Activated gamma-delta T cell (primary cell): ENCODE measurements at places on chromosomes 2 and 18.

- DNase-seq = no peak
Observed at GRCh38 chr2:236600158-236600557, 30.5 kb downstream of the ACKR3 start.

DNA sequence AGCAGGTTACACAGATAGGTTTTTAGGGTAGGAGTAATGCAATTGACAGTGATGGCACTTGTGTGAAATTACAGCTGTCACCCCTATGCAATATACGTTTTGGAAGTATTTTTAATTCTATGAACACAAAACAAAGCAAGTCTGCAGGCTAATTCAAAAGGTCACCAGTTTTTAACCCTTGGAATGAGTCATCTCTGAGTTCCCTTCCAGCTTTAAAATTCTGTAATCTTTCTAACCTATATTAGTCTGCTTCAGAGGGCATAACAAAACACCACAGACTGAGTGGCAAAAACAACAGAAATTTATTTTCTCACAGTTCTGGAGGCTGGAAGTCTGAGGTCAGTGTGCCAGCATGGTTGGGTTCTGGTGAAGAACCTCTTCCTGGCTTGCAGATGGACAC lies 596.9 kb upstream of the HNMT start:
- no peak for DNase-seq

- DNase-seq = no peak
Observed at GRCh38 chr18:49699303-49699702, 114.0 kb downstream of the ACAA2 start.

GRCh38 chr18:62258093-62258492 lies 67.0 kb upstream of the TNFRSF11A start:
- DNase-seq = no peak

DNA sequence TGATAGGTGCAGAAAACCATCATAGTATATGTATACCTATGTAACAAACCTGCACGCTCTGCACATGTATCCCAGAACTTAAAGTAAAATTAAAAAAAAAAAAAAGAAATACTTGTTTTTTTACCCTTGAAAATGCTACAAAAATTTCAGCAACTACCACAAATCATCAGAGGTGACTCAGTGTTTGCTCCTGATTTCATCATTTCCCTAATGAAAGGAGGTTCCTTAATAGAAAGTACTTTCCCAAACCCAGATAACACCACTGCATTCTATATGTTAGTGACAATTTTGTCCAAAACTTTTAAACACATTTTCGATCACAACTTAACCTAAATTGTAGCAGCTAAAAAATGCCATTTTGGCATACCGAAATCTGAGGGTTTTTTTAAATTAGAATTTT lies 163.3 kb downstream of the SLC39A10 start:
- no peak for DNase-seq

- DNase-seq = no peak
Observed at GRCh38 chr18:41466436-41467160, 488.4 kb upstream of the PIK3C3 start.

GRCh38 chr2:195642027-195642678 lies 14.9 kb upstream of the SLC39A10 start:
- no peak for DNase-seq

DNA sequence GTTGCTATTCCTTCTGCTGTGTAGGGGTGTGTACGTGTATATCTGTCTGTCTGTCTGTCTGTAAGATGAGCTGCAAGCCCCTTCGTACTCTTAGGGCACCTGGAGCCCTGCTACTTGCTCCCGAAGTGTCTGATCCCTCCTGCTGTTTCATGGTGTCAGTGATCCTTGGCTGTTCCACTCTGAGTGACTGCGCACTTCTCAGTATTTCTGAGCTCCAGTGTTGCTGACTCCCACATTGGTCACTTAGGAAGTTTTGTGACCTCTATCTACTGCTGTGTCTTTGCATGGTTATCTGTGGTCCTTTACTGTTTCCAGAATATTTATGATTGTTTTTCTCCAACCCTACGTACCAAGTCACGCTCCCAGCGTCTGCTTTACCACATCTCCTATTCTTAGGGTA lies 16.2 kb downstream of the SEMA4F start:
- DNase-seq = no peak

DNA sequence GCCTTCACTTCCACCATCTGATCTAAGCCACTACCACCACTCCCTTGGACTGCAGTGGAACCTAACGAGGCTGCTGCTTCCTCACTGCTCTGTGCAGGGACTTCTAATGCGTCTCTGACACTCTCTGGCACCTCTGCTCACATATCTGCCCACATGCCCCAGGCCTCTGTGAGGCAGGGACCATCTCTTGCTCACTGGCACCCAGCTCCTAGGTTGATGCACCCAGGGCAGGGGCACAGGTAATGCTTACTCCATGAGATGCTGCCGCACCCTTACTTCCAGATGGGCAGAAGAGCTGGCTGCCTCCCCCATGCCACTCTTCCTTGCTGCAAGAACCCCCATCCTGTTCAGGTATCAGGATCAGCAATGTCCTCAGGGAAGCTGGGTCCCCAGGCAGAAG lies 294.0 kb upstream of the HS6ST1 start:
- DNase-seq = no peak

- no peak for DNase-seq
Observed at GRCh38 chr18:68714366-68714711, 569 bp downstream of the TMX3 start.

GRCh38 chr2:36060133-36060532 lies 295.4 kb upstream of the CRIM1 start:
- no peak for DNase-seq

DNA sequence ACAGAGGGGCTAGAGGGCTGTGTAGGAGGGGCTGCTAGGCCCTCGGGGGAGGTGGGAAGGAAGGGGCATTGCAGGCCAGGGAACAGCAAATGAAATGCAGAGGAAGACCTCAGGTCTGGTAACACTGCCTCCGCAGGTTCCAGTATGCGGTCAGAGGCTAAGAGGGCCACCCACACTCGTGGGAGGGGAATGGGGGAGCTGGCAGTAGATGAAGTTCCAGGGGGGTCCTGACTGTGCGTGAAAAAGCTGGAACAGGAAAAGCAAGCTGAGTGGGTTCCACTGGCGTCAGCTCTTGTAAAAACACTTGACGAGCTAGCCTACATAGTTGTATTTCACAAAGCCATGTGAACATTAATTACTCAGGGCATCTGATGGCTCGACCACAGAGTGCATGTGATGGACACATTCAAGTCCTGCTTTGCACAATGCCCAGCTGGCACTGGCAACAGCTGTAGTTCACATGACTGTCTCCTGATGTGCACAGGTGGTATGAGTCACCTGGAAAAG lies 29.0 kb upstream of the PTPN4 start:
- DNase-seq = no peak

DNA sequence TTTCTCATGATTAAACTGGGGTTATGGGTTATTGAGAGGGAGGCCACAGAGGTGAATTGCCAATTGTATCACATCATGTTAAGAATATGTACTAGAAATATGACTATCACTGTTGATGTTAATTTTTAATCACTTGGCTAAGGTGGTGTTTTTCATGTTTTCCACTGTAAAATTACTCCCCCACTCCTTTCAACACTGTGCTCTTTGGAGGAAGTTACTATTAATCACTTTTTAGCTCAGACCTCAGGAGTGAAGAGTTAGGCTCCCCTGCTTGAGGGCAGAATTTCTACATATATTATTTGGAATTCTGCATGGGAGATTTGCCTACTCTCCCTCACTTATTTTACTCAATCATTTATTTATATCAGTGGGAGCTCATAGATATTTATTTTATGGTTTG lies 76.0 kb upstream of the OSR1 start:
- no peak for DNase-seq

- DNase-seq = no peak
Observed at GRCh38 chr2:98127229-98127989, 40.4 kb downstream of the VWA3B start.

- no peak for DNase-seq
Observed at GRCh38 chr2:238659231-238659630, 188.7 kb upstream of the TWIST2 start.

DNA sequence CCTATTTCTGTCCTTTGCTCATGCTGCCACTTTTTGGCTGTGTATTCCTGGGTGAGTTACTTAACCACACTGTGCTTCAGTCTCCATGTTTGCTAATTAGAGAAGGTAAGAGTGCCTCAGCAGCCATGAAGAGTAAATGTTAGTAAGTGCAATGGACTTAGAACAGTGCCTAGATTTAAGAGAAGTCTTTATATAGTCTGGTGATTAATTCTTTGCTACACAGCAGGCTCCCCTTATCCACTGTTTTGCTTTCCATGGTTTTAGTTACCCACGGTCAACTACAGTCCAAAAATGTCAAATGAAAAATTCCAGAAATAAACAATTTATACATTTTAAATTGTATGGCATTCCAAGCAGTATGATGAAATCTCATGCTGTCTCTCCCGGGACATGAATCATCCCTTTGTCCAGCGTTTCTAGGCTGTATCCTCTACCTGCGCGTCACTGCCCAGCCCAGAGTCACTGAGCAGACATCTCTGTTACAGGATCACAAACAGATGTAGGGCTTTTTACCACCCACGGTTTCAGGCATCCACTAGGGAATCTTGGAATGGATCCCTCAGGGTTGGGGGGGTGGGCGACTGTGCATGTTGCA lies 91.0 kb downstream of the CTIF start:
- DNase-seq = no peak

GRCh38 chr18:51184091-51184457 lies 13.4 kb downstream of the MEX3C start:
- no peak for DNase-seq

- no peak for DNase-seq
Observed at GRCh38 chr2:59744436-59744835, 809.0 kb downstream of the BCL11A start.

- DNase-seq = no peak
Observed at GRCh38 chr18:11336241-11336640, 186.9 kb upstream of the PIEZO2 start.

DNA sequence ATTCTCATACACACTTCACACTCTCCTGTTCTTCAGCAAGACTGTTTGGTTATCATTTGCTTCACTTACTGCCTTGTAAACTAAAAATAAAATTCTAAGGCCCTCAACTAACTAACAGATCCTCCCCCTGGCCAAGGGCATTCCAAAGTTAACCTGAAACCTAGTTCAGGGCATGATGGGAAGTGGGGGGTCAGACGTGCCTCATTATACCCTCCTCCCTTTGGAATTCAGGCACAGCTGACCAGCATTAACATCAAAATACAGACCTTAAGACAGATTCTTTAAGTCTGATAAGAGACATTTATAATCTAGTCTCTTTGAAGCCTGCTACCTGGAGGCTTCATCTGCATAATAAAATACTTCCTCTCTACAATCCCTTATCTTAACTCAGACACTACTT lies 221.0 kb downstream of the NOL4 start:
- no peak for DNase-seq

GRCh38 chr18:44730803-44731529 lies 50.3 kb downstream of the SETBP1 start:
- DNase-seq = no peak

DNA sequence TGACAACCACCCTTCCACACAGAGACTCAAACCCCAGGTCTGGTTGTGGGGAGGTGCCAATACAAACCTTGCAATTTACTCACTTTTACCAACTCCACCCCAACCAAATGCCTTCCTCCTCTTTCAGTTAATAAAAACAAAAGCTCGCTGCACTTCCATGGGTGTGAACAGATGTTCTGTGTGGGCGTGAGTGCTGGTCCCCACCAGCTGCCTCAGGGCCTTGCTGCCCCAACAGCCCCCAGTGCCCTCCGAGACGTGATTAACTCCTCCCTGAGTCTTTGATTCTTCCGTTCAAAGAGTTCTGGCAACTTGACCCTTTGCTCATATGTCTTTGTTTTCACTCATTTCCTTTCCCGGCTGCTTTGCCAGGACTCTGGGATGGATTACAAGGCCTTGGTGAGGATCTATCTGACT lies 258.9 kb upstream of the CXCR4 start:
- no peak for DNase-seq

GRCh38 chr2:214960677-214961076 lies 151.2 kb upstream of the BARD1 start:
- DNase-seq = no peak

DNA sequence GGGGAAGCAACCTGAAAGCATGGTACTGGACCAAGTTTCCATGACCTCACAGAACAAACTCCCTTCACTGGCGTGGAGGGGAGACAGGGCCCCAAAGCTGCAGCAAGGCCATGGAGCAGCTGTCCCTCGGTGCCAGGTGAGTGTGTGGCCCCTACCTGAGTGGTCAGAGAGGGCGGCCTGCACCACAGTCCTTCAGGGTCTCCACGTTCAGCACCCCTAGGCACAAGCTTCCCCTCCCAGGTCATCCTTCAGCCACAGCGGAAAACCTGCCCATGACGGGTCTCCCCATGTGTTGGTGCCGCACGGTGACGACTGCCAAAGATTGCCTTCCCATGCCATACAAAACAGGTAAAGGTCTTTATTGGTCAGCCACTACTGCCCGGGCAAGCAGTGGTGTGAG lies 201.6 kb downstream of the MGAT5 start:
- DNase-seq = no peak

DNA sequence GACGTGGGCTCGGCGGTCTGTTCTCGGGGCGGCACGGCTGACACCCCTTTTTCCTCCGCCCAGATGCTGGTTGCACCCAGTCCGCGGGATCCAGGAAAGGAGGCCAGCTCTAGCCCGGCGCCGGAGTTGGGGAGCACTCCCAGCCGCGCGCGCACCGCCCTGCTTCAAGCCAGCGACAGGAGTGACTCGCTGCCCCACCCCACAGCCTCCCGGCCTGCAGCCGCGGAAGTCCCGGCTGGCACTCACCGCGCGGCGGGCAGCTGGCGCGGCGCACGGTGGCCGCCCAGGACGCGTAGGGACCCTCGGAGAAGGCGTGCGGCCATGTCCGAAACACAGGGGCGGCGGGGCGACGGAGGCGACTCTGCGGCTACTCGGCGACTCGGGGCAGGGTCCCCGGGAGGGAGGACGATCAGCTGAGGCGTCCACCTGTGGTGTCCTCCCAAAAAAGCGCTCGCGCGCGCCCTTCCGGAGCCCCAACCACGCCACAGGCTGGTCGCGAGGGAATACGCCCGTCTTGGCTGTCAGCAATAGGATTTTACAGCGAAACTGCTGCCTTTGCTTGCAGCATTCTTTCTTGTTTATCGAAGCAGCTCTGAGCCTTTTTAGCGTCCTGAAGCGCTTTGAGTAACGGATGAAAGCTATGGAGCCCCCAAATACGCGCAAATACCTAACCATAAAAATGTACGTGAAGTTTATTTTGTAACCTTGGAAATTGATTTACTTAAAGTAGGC lies at the start of gene ACADL:
Gene ACADL, minus strand, starts transcription at position 507 of the 732 bp plus-strand sequence. Its CDS starts 184 bp downstream, at position 323.
- no peak for DNase-seq

DNA sequence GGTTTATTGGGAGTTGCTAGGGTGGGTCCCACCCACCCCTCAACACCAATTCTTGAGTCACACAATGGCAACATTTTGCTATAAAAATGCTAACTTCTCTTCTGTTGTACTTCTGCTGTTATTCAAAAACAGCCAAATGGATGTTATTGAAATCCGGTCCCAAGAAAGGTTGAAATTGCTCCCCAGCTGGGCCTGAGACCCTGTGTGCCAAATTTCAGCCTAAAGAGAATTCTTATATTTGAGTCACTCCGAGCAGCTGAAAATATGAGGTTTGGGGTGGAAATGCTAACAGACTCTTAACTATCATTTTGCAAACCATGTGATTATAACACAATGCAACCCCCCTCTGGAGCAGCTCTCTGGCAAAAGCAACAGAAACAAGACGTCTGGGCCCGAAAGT lies 27.0 kb upstream of the ACVR1 start:
- no peak for DNase-seq
